Activated gamma-delta T cell treated with Interleukin-2 at 50 U/mL for 16 hours (primary cell): ENCODE measurements at places on chromosomes 1 and 21.
A peak's percentile ranks its signal among the peaks of the same experiment; 100 is the strongest.

DNA sequence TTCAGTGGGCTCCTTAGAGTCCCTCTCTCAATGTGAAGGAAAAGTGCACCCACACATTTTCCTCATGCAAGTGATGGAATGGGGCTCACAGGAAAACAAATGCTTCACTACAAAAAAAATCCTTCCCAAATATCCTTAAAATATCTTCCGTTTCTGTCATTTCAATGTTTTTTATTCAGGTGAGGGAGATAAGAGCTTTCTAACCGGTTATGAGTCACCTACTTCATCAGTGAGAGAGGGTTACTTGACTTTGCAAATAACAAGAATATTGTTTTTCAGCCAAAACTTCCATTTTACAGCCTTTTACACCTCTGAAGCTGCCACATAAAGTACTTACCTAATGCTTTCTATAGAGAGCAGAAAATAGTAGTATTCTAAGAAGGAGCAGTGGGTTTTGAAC is 98.3 kb upstream of the CD55 start:
- no peak for DNase-seq

DNA sequence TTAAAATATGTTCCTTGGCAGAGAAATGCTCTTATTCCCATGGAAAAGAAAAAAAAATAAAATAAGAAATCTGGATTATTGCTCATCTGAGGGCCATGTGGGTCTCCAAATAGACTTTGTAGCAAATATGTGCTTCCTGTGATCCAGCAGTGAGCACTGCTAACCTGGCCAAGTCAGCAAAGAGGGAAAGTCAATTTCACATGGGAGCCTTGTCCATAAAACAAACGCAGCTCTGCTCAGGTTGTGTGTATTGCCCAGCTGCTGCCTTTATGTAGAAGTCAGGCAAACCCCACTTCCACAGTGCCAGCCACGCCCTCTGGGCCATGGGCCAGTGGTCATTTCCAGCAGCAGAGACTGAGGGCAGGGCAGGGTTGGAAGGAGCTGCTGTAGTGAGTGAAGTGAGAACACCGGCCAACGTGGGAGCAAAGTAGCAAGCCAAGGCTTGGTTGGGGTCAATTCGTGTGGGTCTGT is 174.3 kb downstream of the LYPLAL1 start:
- DNase-seq: no peak

GRCh38 chr1:10727751-10728232 is 68.7 kb downstream of the CASZ1 start:
- DNase-seq: no peak

- peak; percentile 47 for DNase-seq
Observed at GRCh38 chr1:229342656-229343569, at the start of gene CCSAP. Gene CCSAP, minus strand, starts transcription at chr1:229343047. Its CDS starts 582 bp downstream, at chr1:229342465.

DNA sequence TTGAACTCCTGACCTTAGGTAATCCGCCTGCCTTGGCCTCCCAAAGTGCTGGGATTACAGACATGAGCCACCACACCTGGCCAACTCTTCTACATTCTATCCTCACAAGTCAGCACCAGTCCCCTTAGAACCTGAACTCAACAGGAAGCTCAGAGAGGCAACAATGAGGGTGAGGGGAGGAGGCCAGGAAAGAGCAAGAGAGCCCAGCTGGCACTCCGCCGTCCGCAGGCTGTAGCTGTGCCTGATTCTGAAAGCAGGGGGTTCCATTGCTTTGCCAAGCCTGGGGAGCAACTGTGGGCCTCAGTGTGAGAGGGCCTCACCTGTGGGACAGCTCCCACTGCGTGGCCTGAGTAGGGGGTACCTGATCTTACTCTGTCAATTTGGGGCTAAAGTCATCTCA is 18.7 kb downstream of the STK40 start:
- peak; percentile 31 for DNase-seq

GRCh38 chr1:231694465-231695077 is 68.0 kb downstream of the DISC1 start:
- no peak for DNase-seq

GRCh38 chr1:8985915-8986813 is 40.1 kb downstream of the SLC2A7 start:
- no peak for DNase-seq

- no peak for DNase-seq
Observed at GRCh38 chr1:47940779-47941178, 56.4 kb downstream of the TRABD2B start.

DNA sequence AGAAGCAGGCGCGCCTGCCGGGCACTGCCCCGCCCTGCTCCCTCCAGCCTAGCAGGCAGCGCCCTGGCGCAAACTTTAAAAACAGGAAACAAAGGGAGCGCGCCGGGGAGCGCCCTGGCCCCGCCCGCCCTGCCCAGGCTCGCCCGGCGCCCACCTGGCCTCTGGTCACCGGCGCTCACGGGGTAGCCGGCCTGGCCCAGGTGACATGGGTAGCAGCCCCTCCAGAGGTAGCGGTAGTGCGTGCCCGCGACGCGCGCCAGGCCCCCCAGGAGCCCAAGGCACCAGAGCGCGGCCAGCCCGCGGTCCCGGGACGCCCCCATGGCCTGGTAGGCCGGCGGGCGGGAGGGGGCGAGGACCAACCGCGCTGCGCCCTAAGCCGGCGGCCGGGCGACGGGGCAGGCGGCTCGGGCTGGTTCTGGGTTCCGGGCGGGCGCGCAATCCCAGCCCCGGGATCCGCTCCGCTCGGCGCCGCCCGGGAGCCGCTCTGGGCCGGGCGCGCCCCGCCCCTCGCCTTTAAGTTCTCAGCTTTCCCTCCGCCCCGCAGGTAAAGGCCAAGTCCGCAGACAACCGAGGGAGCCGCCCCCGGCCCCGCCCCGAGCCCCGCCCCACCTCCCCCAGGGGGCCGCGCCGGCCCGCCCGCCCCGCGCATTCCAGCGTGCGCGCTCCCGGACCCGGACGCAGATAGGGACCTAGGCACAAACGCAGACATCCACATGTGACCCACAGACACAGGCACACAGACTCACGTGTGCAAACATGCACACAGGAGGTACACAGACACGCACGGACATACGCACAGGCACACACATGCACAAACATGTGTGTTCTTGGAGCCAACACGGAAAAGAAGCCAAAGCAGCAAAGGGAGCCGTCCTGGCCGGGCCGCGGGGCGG is 76.7 kb downstream of the ARHGEF16 start:
- DNase-seq: peak; percentile 76

DNA sequence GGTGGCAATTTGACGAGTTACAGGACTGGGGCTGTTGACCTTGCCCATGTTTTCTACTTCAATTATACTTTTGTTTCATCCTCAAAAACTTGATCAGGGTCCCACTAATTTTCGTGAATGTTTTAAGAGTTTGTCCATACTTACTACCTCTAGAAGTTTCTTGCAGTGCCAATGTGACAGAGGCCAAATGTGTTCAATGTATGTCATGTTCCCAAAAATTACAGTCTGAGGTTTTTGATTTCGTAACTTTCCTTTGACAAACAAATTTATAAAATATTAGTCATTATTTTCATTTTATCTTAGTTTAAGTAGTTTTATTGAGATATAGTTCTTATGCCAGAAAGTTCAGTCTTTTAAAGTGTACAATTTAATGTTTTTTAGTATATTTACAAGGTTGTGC is 15.3 kb downstream of the VPS13D start:
- no peak for DNase-seq

- DNase-seq: no peak
Observed at GRCh38 chr21:41227357-41228005, 59.5 kb downstream of the BACE2 start.

DNA sequence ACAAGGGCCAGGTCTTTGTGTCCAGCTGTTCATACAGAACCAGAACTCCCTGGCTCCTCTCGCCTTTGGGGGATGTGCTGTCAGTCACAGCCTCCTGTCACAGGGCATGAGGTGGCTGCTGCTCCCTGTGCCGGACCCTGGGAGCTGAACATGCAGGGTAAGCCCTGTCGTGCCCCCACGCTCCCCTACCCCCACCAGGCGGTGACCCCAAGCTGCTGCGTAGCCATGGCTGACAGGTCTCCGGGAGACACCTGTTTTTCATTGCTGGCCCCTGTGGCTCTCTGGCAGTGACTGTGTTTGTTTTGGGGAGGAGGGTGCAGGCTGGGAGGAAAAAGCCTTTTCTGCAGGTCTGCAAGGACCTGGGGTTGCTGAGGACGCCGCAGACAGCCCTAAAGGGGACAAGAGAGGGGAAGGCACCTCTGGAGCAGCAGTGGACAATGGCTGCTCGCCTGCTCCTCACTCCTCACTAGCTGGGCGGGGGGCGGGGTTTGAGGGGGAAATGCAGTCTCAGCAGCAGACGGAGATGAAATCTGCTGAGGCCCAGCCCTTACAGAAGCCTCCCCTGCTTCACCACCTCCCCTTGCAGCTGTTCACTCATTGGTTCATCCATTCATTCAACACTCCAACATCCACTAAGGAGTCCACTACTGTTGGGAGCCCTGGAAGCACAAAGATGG is 81.4 kb downstream of the TRABD2B start:
- DNase-seq: no peak

GRCh38 chr1:68516066-68516465 is 19.2 kb upstream of the DEPDC1 start:
- no peak for DNase-seq

DNA sequence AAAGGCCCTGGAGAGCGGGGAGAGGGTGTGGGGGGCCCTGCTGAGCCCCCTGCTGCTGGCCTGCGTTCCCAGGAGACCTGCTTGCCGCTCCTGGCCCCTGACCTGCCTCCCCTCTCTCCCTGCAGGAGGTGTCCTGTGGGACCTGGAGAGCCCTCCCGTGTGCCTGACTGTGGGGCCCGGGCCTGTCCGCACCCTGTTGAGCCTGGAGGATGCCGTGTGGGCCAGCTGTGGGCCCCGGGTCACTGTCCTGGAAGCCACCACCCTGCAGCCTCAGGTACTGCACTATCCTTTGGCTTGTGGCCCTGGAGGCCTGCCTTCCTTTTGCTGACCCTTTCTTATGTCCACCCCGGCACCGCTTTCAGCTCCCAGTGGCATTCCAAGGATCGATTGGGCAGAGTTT is 90.8 kb upstream of the ACTL8 start:
- DNase-seq: no peak

GRCh38 chr1:175195798-175196197 is 3.2 kb upstream of the KIAA0040 start:
- DNase-seq: no peak

GRCh38 chr1:11736746-11737639 is 1.1 kb downstream of the AGTRAP start:
- no peak for DNase-seq

DNA sequence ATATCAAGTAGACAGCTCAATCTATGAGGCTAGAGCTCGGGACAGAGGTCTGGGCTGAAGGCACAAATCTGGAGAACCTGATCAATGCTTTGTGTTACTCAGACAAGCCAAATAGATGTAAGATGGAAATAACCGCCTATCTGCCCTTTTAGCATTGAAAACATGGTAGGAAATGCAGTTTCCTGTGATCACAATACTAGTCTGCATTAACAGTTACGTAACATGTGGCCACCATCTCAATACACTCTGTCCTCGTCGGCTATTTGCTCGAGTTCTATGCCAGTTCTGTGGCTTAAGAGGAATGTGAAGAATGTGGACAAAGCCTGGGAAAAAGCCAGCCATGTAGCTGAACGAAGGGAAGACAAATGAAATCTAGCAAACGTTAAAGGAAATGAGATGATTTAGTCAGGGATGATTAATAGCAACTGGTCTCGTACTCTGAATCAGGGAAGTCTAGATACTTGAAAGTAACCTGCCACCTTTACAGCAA is 73.3 kb downstream of the HSF2BP start:
- no peak for DNase-seq

GRCh38 chr21:36839735-36840134 is 126.7 kb downstream of the HLCS start:
- no peak for DNase-seq

GRCh38 chr1:174116042-174116441 is 43.3 kb upstream of the RABGAP1L start:
- no peak for DNase-seq

DNA sequence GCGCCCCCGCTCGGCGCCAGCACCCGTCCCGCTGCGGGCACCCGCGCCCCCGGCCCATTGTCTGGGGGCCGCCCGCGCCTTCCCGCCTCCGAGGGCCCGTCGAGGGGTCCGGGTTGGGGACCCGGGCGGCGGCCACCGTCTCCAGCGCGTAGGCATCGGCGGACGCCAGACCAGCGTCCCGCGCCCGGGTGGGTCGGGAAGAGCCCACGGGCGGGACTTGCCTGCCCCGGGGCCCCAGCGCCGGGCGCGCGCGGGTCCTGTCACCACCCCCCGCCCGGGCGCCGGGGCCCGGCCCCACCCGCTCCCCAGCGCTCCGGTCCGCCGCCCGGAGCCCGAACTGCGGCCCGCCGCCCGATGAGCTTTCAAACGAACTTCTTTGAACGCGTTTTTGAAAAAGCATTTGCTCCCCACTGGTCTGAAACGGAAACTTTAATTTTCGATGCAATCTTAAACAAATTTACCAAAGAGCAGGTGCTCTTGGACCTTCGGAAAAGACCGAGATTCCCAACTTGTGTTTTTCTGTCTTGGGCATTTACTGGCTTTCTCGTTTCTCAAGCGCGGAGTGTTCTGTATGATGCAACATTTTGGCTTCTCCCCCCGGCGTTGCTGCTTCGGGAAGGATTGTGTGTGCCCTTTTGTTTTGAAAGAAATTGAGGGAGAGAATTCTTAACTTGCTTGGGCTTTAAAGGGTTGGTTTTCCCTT is 615 bp downstream of the CLIC4 start:
- no peak for DNase-seq

GRCh38 chr1:204377800-204378668 is 18.3 kb upstream of the PLEKHA6 start:
- peak; percentile 48 for DNase-seq

GRCh38 chr21:43021191-43021590 is 46.8 kb downstream of the PKNOX1 start:
- no peak for DNase-seq

- DNase-seq: no peak
Observed at GRCh38 chr1:115828101-115829022, 12.6 kb downstream of the NHLH2 start.

DNA sequence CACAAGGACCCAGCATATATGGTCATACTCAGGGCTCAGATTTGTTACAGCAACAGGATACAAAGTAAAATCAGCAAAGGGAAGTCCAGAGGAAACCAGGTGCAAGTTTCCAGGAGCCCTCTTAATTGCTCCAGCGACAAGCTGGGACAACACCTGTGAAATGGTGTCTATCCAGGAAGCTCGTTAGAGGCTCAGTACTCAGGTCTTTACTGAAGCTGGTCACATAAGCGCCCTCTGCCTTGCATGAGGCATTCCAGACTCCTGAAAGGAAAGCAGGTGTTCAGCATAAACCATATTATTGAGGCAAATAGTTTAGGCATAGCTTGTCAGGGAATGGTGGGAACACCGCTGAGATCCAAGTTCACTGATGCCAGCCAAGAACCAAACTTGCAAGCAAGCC is 231.0 kb downstream of the SLC35F3 start:
- DNase-seq: no peak

DNA sequence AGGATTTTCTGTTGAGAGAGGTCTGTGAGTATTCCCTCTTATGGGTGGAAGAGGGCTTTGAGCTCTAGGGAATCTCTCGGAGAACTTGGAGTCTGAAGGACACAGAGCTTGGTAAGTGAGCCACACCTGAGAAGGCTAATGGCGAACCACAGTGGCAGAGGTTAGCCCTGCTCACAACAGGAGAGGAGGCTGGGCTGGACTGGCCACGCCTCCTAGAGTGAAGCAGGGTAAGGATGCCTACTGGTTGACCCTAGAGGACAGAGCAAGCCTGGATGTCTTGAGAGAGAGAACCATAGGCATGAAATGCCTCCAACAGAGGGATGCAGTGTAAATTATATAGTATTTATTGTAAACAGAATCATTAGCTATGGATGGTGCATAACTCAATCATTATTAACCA is 232.6 kb downstream of the PCP4 start:
- no peak for DNase-seq
